ENCODE measurements at places on chromosomes 2 and 18. TPM values are rescaled to one million over a fixed set of nuclear protein-coding genes. Genes with fewer than 3 reads are reported as not detected.

IWS1 gene
- 20.3 TPM for total RNA-seq

LRP2 gene
- 0.06 TPM for total RNA-seq

DNA sequence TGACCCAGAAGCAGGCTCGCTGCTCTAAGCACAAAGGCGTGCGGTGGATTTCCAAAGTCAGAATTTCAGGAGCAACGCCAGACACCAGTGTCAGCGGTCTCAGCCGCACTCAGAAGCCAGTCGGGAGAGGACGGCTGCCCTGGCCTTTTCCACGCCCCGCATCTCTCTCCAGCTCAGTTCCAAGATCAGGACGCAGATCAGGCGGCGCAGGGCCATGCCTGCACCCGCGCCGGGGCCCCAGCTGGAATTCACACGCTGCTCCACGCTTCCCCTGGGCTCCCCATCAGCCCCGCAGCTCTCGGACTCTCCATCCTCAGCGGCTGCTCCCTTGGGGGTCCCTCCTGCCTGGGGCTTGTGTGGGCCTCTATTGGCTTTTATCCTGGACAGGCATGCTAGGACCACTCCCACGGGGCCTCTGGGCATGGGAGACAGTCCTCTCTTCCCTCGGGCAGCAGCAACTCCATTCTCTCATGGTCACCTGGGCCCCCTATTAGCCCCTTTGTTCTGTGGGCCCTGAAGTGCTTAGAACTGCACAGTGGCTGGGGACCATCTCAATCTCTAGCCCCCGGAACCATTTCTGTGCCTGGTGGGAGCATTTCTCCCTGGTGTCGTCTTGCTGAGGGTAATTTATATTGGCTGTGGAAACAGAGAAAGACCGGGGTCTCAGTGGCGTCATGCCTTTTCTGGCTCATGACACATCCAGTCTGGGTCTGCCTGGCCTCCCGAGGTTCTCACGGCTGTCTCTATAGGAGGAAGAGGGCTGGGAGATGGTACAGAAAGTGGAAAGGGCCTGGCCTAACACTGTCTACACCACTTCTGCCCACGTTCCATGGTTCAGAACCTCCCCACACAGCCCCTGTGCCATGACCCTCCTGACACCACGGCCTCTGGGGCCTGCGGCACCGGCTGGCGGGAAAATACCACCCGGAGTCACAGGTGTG, 14.9 kb upstream of the TMEM18 start:
- no peaks in the 10 kb centered on the region for H3K36me3 ChIP-seq
- H3K27me3 ChIP-seq = no peaks in the 10 kb centered on the region
- DNase-seq = no peak
- H3K27ac ChIP-seq = no peak overlapping the region

LTBP1 gene
- 6.8 TPM for total RNA-seq

SCN7A gene
- 1.2 TPM for total RNA-seq

ALLC gene
- total RNA-seq = not detected

DNA sequence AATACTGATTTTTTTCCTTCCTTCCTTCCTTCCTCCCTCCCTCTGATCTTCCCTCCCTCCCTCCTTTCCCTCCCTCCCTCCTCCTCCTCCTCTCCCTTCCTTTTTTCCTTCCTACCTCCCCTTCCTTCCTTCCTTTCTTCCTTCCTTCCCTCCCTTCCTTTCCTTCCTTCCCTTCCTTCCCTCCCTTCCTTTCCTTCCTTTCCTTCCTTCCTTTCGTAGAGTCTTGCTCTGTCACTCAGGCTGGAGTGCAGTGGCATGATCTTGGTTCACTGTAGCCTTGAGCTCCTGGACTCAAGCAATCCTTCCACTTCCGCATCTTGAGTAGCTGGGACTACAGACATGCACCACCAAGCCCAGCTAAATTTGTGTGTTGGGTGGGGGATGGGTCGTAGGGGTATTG, 8.9 kb upstream of the TMEM131 start:
- no peak overlapping the region for H3K4me3 ChIP-seq
- no peaks in the 10 kb centered on the region for H3K27me3 ChIP-seq
- no peaks in the 10 kb centered on the region for H3K36me3 ChIP-seq

GRCh38 chr18:74451148-74451547, 6.0 kb downstream of the DIPK1C start:
- peaks cover under 1% of the 10 kb centered on the region for H3K4me1 ChIP-seq
- no peaks in the 10 kb centered on the region for H3K36me3 ChIP-seq
- no peak for DNase-seq
- H3K4me3 ChIP-seq = no peak overlapping the region
- H3K27ac ChIP-seq = no peak overlapping the region

CYP27A1 gene
- 21.6 TPM for total RNA-seq

- no peaks in the 10 kb centered on the region for H3K27me3 ChIP-seq
- DNase-seq = no peak
- H3K36me3 ChIP-seq = no peaks in the 10 kb centered on the region
Observed at GRCh38 chr18:5964996-5965395, 69.7 kb upstream of the TMEM200C start.

DNA sequence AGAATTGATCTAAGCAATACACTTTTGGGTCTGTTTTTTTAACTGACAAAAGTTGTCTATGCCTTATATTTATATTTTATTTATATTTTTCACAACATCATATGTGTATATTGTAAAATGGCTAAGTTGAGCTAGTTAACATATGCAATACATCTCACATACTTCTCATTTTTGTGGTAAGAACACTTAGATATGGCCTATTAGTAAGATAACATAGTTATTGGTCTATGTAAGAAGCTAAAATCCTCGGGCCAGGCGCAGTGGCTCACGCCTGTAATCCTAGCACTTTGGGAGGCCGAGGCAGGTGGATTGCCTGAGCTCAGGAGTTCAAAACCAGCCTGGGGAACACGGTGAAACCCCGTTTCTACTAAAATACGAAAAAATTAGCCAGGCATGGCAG, 275.6 kb upstream of the ID2 start:
- no peaks in the 10 kb centered on the region for H3K36me3 ChIP-seq
- H3K4me3 ChIP-seq = no peak overlapping the region
- H3K4me1 ChIP-seq = peaks cover 6% of the 10 kb centered on the region
- no peak for DNase-seq
